Lung (tissue), 17 donors: ENCODE measurements at places on chromosomes 2 and 18.
A peak's percentile ranks its signal among the peaks of the same experiment; 100 is the strongest.

GRCh38 chr2:172435606-172435911 lies 8.2 kb downstream of the ITGA6 start:
- H3K27me3 ChIP-seq = no peaks in the 10 kb centered on the region
- H3K36me3 ChIP-seq = no peaks in the 10 kb centered on the region
- DNase-seq = no peak
- H3K4me3 ChIP-seq = no peak overlapping the region

DNA sequence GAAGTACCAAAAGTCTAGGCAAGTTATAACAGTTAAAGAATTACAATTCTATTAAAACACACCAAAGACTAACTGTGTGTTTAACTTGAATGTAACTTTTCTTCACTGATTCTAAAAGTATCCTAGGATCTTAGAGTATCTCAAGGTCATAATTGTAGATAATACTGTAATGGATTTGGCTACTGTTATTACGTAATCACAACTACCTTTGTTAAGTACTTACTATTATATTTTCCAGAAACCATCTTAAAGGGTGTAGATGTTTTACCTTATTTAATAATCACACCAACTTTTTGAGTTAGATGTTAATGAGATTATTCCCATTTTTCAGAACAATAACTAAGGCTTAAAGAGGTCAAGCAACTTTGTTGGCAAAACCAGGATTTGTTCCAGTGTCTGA lies 161.3 kb upstream of the REG3A start:
- no peaks in the 10 kb centered on the region for H3K27me3 ChIP-seq
- DNase-seq = no peak
- no peak overlapping the region for H3K4me3 ChIP-seq
- H3K36me3 ChIP-seq = no peaks in the 10 kb centered on the region
- H3K4me1 ChIP-seq = no peaks in the 10 kb centered on the region

DNA sequence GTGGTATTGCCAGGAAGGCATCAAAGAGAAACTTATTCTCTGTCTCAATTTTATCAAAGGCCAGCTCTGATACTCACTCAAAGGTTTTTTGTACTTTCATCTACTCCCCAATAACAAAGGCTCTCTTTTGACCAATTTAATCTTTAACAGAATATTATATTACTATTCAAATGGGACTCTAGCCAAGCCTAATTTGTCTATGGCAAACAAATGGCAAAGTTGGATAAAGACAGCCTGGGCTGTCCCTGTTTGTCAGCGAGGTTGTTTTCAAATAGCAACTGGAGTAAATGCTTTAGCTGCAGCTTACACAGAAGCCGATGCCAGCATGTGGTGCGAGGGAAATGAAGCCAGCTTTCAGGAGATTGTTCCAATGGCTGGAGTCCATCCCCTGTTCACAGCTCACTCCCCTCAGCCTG lies 80.1 kb upstream of the CTNNA2 start:
- no peak overlapping the region for H3K27ac ChIP-seq
- H3K4me1 ChIP-seq = no peaks in the 10 kb centered on the region
- no peaks in the 10 kb centered on the region for H3K36me3 ChIP-seq

DNA sequence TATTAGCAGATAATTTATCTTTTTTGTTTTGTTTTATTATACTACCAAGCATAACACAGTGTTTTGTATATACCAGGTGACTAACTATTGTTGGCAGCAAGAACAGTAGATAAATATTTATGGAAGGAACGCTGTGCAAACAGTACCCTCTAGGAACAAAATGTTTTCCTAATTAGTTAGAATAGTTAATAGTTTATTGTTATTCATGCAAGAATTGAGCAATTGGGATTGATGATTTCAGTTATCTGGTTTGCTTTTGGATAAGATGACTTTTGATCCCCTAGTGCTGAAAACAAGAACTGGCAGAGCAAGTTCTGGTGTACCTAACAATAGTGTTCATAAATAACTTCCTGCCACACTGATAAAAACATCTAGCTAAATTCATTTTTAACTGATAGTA lies 323.3 kb downstream of the TGIF1 start:
- DNase-seq = no peak
- H3K36me3 ChIP-seq = no peaks in the 10 kb centered on the region
- no peak overlapping the region for H3K4me3 ChIP-seq
- H3K27ac ChIP-seq = no peak overlapping the region
- no peaks in the 10 kb centered on the region for H3K27me3 ChIP-seq
- peaks cover 14% of the 10 kb centered on the region for H3K4me1 ChIP-seq

DNA sequence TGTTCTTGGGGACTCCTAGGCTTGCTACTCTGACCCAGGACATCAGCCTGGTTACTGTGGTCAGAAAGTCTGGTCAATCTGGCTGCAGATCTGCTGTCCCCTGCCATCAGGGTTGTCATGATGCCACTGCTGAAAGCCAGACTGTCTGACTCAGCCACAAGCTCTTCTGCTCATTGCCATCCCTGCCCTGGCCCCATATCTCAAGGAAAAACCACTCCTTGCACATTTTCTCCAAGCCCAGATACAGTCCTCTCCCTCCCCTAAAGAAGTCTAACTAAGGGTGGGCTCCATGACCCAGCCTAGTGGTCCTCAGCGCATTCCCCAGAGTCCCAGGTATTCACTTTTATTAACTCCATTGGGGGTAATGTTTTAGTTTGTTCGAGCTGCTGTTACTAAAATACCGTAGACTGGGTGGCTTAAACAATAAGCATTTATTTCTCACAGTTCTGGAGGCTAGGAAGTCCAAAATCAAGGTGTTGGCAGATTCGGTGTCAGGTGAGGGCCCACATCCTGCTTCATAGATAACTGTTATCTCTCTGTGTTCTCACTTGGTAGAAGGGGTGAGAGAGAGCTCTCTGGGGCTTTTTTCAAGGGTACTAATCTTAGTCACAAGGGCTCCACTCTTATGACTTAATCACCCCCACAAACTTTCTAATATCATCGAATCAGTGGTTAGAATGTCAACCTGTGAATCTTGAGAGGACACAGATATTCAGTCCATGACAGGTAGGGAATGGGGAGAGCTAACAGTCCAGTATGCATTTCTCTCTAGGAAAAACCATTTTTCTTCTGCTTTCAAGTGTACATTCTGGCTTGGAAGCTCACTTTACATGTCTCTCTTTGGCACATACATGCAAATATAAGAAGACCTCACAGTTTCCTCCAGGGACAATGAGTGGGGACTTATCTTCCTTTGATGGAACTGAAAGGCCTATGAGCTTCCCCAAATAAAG lies 94.8 kb upstream of the CXCR4 start:
- no peaks in the 10 kb centered on the region for H3K4me1 ChIP-seq
- H3K36me3 ChIP-seq = no peaks in the 10 kb centered on the region
- peaks cover 35% of the 10 kb centered on the region for H3K27me3 ChIP-seq

- no peaks in the 10 kb centered on the region for H3K36me3 ChIP-seq
- H3K27me3 ChIP-seq = no peaks in the 10 kb centered on the region
- H3K4me1 ChIP-seq = no peaks in the 10 kb centered on the region
- no peak for DNase-seq
These were observed 264.0 kb upstream of the CHST9 start for GRCh38 chr18:27449104-27449503.

- no peaks in the 10 kb centered on the region for H3K27me3 ChIP-seq
- no peak overlapping the region for H3K4me3 ChIP-seq
- H3K36me3 ChIP-seq = no peaks in the 10 kb centered on the region
- H3K27ac ChIP-seq = no peak overlapping the region
- DNase-seq = no peak
- peaks cover 28% of the 10 kb centered on the region for H3K4me1 ChIP-seq
These were observed 74.2 kb downstream of the STPG4 start for GRCh38 chr2:47080888-47081301.

- DNase-seq = no peak
- no peak overlapping the region for H3K27ac ChIP-seq
- H3K36me3 ChIP-seq = no peaks in the 10 kb centered on the region
- no peaks in the 10 kb centered on the region for H3K4me1 ChIP-seq
- no peaks in the 10 kb centered on the region for H3K27me3 ChIP-seq
These were observed 16.0 kb upstream of the TSPYL6 start for GRCh38 chr2:54271843-54272627.

GRCh38 chr2:171342067-171342413 lies 91.8 kb downstream of the METTL8 start:
- no peak overlapping the region for H3K27ac ChIP-seq
- H3K27me3 ChIP-seq = no peaks in the 10 kb centered on the region
- H3K36me3 ChIP-seq = no peaks in the 10 kb centered on the region
- H3K4me1 ChIP-seq = no peaks in the 10 kb centered on the region

GRCh38 chr2:194765723-194766122 lies 891.3 kb upstream of the SLC39A10 start:
- no peak overlapping the region for H3K27ac ChIP-seq
- H3K4me3 ChIP-seq = no peak overlapping the region
- no peak for DNase-seq
- H3K4me1 ChIP-seq = no peaks in the 10 kb centered on the region

- no peaks in the 10 kb centered on the region for H3K27me3 ChIP-seq
- no peak overlapping the region for H3K27ac ChIP-seq
- H3K4me3 ChIP-seq = no peak overlapping the region
These were observed 107.6 kb downstream of the MEMO1 start for GRCh38 chr2:31903109-31903780.

- no peaks in the 10 kb centered on the region for H3K27me3 ChIP-seq
- no peaks in the 10 kb centered on the region for H3K4me1 ChIP-seq
- H3K4me3 ChIP-seq = no peak overlapping the region
- no peak for DNase-seq
- H3K27ac ChIP-seq = no peak overlapping the region
These were observed 5.9 kb upstream of the NEURL3 start for GRCh38 chr2:96510931-96511595.

DNA sequence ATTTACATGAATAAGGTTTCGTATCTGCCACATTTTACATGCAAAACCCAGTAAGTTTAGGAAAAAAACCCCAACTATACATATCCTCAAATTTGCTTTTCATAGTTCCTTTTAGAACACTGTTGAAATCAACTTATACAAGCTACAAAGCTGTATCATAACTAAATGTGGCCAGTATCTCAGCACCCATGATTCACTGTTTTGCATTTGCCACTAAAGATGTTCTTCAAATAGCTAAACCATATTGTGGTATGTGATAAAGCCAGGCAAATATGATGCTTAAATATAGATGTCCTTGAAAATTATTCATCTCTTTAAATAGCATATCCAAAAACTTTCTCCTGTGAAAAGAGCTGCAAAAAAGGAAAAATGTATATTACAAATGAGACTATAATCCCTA lies 29.9 kb downstream of the ROCK2 start:
- H3K4me1 ChIP-seq = peaks cover 8% of the 10 kb centered on the region
- no peaks in the 10 kb centered on the region for H3K27me3 ChIP-seq
- H3K36me3 ChIP-seq = no peaks in the 10 kb centered on the region
- H3K4me3 ChIP-seq = no peak overlapping the region
- no peak overlapping the region for H3K27ac ChIP-seq

- H3K27me3 ChIP-seq = no peaks in the 10 kb centered on the region
- no peak for DNase-seq
- H3K4me3 ChIP-seq = no peak overlapping the region
- no peaks in the 10 kb centered on the region for H3K36me3 ChIP-seq
- peaks cover 5% of the 10 kb centered on the region for H3K4me1 ChIP-seq
- no peak overlapping the region for H3K27ac ChIP-seq
These were observed 797.7 kb downstream of the MBD2 start for GRCh38 chr18:53426666-53427184.

DNA sequence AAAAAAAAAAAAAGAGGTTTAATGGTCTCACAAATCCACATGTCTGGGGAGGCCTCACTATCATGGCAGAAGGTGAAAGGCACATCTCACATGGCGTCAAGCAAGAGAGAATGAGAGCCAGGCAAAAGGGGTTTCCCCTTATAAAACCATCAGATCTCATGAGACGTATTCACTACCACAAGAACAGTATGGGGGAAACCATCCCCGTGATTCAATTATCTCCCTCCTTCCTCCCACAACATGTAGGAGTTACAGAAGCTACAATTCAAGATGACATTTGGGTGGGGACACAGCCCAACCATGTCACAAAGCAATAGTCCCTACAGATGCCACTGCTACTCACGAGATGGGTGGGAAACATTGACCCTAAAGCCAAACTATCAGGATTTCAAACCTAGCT lies 392.7 kb upstream of the ID2 start:
- DNase-seq = no peak
- H3K36me3 ChIP-seq = no peaks in the 10 kb centered on the region
- no peak overlapping the region for H3K4me3 ChIP-seq
- H3K27me3 ChIP-seq = no peaks in the 10 kb centered on the region
- H3K4me1 ChIP-seq = no peaks in the 10 kb centered on the region

DNA sequence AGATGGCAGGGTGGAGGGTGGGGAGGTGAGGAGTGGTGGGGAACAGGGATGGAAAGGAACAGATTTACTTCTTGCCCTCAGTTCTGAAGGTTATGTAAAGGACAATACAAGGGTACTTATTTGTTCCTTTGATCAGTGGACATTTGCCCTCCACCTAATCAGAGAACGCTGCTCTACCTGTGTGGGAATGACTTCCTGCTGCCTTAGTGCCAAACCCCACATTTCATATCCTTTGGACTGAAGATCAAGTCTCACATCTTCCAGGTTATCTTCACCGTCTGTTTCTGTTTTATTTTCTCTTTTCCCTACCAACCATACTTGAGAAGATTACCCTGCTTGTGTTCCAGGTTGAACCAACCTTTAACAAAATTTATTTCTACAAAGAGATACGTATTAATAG lies 8.7 kb upstream of the DPP4 start:
- H3K27me3 ChIP-seq = no peaks in the 10 kb centered on the region
- DNase-seq = no peak
- no peak overlapping the region for H3K27ac ChIP-seq
- no peaks in the 10 kb centered on the region for H3K36me3 ChIP-seq

DNA sequence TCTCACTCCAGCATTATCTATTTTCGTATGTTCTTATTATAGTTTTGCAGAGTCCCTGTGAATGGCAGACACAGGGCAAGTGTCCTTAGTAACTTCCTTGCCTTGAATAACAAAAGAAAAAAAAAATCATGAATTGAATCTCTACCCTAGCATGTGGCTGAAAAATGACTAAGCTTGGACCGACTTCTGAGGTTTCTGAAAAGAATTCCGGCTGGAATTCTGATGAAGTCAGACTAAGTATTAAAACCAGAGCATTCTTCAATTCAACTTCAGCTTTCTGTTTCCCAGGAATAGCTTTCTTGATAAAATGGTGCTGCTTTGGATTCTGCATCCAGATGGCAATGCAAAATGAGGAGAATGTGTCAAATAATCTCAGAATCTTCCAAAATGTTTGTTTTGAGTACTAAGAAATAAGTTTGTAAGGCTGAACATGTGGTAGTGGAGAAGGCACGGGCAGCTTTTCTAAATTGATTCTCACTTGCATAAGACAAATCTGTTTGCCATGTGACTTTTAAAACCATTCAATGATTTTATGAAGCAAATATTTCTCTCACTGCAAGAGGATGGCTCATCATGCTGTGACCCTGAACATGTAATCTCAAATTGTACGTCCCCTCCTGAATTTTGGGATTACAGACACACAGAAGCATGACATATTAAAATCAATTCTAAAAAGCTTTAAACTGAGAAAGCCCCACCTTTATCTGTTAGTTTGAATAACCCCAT lies 1462.8 kb upstream of the LRRTM1 start:
- no peaks in the 10 kb centered on the region for H3K36me3 ChIP-seq
- H3K27me3 ChIP-seq = no peaks in the 10 kb centered on the region
- no peak overlapping the region for H3K27ac ChIP-seq
- no peak overlapping the region for H3K4me3 ChIP-seq
- DNase-seq = peak; percentile 7
